Omental fat pad (tissue), 4 donors: ENCODE measurements at places on chromosomes 3 and 15.

- DNase-seq, result no peak
Measured at GRCh38 chr3:96434651-96435050, 379.7 kb upstream of the EPHA6 start.

DNA sequence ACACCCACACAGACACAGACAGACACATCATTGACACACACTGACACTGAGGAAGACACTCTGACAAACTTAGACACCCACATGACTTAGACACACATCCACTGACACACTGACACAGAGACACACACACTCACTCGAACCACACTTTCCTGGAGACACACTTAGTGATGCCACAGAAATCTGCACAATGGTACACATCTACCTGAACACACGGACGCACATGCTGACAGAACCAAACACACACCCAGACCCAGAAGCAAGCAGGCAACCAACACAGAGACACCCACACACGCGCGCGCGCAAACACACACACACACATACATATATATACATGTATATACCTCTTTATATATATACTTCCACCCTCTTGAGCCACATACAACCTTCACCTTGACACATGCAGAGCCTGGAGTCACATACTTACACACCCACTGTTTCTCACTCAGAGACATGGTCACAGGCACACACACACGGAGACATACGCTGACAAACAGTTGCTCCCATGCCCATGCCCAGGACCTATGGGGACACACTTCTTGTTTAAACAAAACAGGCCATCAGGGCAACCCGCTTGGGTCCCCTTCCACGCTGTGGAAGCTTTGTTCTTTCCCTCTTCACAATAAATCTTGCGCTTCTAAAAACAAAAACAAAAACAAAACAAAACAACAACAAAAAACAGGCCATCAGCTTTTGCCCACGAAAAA, 913 bp upstream of the SCN5A start:
- no peak for DNase-seq

GRCh38 chr15:69172847-69173246, 12.4 kb downstream of the GLCE start:
- no peak for DNase-seq

GRCh38 chr15:43330780-43331087, 361 bp upstream of the LCMT2 start:
- no peak for DNase-seq

DNA sequence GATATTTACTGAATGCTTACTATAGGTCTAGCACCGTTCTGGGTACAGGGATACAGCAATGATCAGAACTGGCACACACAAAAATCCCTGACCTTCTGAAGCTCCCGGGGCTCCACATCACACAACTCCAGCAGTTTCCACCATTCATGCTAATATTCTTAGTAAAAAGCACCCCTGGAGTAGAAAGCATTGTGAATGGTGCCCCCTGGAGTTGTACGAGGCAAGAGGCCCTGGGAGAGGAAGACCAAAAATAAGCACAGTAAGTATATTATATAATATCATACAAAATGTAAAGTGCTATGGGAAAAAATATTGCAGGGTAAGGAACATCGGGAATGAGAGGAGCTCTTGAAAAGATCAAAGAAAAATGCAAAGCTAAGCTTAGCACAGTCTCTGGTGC, 790 bp upstream of the SRGAP3 start:
- DNase-seq, result no peak

- no peak for DNase-seq
Measured at GRCh38 chr15:39403640-39404117, 177.2 kb upstream of the THBS1 start.

- DNase-seq, result no peak
Measured at GRCh38 chr15:53830707-53831386, 71.4 kb upstream of the WDR72 start.

DNA sequence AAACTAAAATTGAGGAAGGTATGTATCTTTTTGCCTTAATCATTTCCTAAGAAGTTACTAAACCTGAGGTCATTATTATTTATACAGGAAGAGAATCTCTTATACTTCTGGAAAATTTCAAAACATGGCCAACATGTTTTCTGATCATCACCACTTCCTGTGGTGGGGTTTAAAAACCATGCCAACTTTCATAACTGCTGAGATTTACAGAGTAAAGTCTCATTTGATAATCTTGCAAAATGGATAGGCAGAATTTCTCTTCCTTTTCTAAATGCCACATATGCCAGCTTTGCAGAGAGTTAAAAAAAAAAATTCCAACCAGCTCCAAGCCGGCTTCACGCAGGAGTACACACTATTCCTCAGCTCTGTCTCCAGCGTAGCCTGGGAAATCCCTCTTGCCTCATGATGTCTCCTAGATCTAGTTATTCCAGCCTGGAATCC, 124.3 kb upstream of the SPRED1 start:
- DNase-seq, result no peak

GRCh38 chr3:4835616-4836043, 143.6 kb upstream of the BHLHE40 start:
- no peak for DNase-seq

DNA sequence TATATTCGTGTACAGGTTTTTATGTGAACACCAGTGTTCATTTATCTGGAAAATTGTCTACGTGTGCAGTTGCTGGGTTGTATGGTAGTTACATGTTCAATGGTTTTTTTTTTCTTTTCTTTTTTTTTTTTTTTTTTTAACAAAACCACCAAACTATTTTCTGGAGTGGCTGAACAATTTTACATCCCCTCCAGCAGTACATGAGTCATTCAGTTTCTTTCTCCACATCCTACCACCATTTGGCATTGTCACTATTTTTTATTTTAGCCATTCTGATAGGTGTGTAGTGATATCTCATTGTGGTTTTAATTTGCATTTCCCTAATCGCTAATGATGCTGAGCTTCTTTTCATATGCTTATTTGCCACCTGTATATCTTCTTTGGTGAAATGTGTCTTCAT, 256.3 kb upstream of the EOMES start:
- no peak for DNase-seq

DNA sequence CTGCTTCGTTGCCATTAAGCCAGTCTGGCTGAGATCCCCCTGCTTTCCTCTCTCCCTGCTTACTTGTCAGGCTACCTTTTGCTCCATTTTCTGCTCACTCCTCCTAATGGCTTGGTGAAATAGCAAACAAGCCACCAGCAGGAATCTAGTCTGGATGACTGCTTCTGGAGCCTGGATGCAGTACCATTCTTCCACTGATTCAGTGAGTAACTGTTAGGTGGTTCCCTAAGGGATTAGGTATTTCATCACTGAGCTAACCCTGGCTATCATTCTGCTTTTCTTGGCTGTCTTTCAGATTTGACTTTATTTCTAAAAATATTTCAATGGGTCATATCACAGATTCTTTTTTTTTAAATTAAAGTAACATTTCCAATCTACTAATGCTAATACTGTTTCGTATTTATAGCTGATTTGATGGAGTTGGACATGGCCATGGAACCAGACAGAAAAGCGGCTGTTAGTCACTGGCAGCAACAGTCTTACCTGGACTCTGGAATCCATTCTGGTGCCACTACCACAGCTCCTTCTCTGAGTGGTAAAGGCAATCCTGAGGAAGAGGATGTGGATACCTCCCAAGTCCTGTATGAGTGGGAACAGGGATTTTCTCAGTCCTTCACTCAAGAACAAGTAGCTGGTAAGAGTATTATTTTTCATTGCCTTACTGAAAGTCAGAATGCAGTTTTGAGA, 25.0 kb downstream of the CTNNB1 start:
- no peak for DNase-seq

- no peak for DNase-seq
Measured at GRCh38 chr15:38555686-38556334, 8.8 kb downstream of the RASGRP1 start.

GRCh38 chr3:131091768-131092167, 65.1 kb downstream of the NEK11 start:
- DNase-seq, result no peak

DNA sequence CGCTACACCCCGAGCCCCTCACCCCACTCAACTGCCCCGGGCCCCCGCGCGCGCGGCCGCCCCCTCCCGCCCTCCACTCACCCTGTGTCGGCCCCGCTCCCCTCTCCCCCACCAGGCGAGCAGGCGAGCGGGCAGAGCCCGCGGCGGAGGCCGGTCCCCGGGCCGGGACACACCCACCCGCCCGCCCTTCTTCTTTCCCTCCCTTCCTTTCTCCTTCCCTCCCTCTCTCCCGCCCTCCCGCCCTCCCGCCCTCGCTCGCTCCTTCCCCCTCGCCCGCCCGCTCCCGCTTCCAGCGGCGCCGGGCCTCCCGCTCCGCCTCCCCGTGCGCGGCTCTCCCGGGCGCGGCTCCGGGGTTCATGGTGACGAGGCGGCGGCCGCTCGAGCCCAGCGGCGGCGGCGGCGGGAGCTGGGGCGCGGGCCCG, at the start of gene CTDSPL:
Gene CTDSPL (plus strand): TSS at position 261 of the 422 bp plus-strand sequence. CDS start 320 bp downstream, outside the sequence.
- no peak for DNase-seq

DNA sequence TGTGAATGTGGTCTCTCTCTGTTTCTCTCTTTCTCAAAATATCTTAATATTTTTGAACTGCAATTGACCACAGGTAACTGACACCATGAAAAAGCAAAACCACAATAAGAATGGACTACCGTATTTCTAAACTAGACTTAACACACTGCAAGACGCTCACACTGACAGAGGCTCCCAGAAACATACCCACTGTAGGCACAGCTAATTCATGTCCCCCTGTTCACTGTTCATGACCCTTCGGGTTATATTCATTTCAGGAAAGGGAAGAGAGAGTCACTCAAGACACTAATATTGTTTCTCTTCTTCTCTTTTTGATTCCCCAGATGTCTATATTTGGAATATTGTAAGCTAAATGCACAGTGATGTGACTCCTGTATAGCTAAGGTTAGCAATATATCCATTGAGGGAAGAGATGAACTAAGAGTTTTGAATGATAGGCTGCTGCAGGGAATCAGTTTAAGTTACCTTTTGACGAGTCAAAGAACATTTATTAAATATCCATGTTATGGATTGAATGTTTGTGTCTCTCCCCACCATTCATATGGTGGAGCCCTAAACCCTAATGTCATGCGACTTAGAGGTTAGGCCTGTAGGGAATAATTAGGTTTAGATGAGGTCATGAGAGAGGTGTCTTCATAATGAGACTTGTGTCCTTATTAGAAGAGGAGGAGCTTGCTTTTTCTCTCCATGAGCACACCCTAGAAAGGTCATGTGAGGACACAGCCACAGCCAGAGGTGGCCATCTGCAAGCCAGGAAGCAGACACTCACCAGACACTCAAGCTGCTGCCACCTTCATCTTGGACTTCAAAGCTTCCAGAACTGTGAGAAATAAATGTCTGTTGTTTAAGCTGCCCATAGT, 216.6 kb upstream of the GRM7 start:
- no peak for DNase-seq

DNA sequence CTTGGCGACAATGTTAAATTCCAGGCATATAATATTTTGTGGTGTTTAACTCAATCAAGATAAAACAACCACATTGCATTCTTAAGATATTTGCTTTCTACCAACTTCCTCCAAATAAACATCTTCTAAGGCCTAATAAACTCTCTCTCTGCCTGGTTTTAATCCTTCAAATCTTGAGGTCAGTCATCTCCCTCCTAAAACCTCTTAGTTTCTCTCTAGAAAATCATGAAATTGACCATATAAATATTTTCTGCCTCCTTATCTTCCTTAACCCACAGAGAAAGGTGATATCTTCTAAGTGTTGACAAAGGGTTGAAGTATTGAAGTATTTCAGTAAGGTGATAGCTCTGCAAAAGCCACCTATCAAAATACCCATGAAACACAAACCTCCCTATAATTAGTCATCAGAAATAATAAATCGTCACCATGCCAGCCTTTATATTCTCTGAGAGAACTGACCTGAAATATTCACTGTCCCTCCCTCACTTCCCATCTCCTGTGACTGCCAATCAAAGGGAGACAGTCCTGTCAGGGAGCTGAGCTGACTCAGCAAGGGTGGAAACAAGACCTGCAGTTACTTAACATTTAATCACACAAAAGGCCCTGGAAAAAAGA, 1261.1 kb downstream of the ROBO1 start:
- DNase-seq, result no peak

DNA sequence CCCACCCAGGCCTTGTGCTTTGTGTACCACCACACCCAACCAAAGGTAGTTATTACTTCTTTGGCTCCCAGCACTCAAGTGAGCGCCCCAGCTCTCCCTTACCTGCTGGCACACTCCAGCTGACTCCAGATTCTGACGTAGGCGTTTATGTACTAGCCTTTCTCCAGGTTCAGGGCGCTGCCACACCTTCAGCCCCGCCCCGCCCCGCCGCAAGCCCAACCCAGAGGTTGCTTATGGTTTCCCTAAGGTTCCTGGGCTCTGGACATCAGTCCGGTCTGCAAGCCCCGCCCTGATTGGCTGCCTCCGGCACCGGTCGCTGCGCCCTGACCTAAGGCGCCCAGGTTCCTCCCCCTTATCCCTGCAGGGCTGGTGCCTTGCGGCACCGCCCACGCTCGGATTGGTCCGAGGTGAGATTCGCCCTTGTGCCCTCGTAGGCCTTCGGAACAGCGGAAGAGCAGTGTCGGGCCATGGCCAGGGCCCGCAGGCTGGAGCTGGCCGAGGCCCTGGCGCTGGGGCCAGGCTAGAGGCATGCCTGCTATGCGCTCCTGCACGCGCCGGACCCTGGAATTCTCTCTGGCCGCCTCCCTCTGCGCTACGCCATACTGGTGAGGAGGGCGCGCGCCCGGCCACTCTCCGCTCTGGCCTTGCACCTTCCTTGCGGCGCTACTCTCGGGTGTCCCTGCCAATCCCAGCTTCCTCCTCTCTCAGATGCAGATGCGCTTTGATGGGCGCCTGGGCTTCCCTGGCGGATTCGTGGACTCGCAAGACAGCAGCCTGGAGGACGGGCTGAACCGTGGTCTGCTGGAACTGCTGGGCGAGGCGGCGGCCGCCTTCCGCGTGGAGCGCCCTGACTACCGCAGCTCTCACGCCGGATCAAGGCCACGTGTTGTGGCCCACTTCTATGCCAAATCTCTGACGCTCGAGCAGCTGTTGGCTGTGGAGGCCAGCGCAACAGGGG, 19.8 kb upstream of the NUDT16 start:
- peak; percentile 30 for DNase-seq

GRCh38 chr3:43095370-43095769, 10.5 kb downstream of the POMGNT2 start:
- no peak for DNase-seq
